ENCODE measurements at places on chromosomes 3 and 15. TPM values are rescaled to one million over a fixed set of nuclear protein-coding genes. Genes with fewer than 3 reads are reported as not detected.

Gene ATP2B2
- total RNA-seq, result not detected

Gene CTDSPL
- total RNA-seq, result 0.61 TPM

Gene HRG
- total RNA-seq, result not detected

Gene MESP2
- total RNA-seq, result not detected

Gene BFSP2
- total RNA-seq, result not detected

Gene ARRDC4
- 0.76 TPM for total RNA-seq

Gene ONECUT1
- not detected for total RNA-seq

Gene TM4SF4
- not detected for total RNA-seq
